ENCODE measurements at places on chromosomes 3 and 15.

DNA sequence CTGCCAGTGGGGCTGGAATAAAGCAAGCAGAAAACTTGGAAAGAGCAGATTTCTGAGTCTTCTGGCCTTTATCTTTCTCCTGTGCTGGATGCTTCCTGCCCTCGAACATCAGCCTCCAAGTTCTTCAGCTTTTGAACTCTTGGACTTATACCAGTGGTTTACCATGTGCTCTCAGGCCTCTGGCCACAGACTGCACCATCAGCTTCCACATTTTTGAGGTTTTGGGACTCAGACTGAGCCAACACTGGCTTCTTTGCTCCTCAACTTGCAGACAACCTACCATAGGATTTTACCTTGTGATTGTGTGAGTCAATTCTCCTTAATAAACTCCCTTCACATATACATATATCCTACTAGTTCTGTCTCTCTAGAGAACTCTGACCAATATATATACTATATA, 706.6 kb downstream of the NR2F2 start:
- no peak for DNase-seq

GRCh38 chr3:147930232-147930807, 521.2 kb downstream of the ZIC1 start:
- no peak for DNase-seq

DNA sequence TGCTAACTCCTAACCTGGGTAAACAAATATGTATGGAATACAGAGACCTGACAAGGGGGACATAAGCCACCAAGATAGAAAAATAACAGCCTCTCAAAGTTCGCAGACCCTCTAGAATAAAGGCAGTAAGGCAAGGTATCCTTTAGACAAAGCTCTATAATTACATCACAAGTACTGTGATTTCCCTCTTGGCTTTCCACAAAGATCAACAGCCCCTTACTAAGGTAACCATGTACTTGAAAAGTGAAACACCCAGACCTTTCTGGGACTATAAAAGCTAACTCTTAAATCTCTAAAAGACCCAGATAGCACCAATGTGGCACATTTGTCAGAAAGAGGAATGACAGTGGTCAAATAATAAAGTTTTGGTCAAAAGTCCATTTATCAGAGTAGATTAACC, 51.9 kb downstream of the TBL1XR1 start:
- no peak for DNase-seq

DNA sequence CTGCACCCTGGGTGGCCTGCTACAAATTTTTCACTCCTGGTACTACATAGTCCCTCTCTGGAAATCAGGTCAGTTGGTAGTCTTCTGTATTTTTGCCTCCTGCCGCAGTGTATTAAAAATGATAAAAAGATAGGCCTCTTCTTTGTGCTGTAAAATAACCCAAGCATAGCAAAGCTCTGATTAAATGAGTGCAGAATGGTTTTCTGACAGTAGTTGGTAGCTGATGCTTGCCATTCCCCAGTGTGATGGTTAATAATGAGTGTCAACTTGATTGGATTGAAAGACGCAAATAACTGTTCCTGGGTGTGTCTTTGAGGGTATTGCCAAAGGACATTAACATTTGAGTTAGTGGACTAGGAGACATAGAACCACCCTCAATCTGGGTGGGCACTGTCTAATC, 264.4 kb upstream of the ZNF717 start:
- no peak for DNase-seq

DNA sequence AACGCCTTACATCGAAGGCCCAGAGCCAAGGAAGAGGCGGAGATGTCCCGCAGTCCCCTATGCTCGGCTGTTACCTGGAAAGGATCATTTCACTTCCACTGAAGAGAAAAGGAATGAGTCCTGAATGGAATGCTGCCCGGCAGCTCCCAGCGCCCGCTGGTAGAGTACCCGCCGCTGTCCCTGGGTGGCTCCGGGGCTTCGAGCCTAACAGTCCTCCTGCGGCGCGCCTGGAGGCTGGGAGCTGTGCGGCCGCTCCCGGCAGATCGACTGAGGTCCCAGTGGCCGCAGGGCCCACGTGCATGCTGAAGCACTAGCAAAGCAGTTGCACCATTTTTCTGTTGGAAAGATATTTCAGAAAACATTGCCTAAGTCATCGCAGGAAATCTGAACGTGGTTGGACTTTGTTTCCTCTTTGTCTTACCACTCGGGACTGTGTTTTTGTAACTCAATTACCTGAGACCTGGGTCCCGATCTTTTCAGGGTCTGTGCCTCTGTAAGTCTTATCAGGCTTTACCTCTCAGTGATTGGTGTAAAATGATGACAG, 984 bp downstream of the RNU6-1 start:
- DNase-seq = peak; percentile 28

GRCh38 chr15:74264081-74264501, 28.0 kb downstream of the CCDC33 start:
- no peak for DNase-seq

DNA sequence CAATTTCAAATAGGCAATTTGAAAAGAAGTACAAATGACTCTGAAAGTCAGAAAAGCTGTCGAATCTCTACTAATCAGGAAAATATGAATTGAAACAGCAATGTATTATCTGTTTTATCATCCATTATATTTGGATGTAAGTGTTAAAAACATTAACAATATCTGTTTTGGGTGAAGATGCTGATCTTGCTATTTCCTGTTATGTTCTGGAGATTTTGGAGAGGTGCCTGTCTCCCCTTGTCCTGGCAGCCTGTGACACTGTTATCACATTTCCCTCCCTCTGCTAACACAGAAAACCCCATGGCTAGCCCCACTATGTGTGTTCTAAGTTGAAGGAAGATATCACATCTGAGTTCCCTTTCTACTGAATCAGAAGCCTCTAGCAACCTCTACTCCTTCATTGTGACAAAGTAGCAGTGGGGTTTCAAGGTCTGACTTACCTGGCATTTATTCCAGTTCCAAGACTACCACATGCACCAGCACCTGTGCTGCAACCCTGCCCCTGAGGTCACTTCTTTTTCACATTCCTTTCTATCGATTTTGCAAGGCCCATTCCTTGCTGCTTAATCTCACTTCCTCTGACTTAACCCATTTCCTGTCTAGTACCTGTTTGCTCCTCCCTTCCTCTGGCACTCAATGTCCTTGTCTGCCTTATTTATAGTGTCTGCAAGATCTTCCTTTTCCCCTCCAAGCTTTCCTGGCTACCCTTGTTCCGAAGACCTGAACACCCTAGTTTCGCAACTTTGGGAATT, 95.5 kb upstream of the COL8A1 start:
- DNase-seq = no peak

- no peak for DNase-seq
Measured at GRCh38 chr3:120767106-120767505, 24.6 kb downstream of the GTF2E1 start.

DNA sequence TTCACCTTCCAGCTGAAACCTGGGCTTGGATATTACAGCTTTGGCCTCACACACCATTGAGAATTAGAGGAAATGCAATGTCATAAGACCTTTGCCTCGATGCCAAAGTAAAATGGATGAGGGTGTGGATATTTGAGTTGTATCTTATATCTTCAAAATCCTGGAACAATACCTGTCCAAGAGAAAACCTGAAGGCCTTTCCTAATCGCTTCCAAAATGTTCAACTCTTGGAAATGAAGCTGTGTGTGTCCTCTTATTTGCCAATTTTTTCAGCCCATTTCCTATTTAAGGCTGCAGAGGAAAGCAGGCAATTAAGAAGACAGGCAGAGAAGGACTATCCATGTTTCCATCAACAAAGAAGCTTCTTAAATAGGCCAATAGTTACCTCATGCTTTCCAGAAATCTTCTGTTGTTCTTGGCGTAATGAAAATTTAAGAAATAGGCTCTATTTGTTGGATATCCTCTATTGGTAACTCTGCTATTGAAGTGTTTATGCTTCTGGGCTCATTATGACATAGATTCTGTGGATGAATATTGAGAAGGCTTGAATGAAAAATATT, 99.5 kb upstream of the ZBTB20 start:
- no peak for DNase-seq

DNA sequence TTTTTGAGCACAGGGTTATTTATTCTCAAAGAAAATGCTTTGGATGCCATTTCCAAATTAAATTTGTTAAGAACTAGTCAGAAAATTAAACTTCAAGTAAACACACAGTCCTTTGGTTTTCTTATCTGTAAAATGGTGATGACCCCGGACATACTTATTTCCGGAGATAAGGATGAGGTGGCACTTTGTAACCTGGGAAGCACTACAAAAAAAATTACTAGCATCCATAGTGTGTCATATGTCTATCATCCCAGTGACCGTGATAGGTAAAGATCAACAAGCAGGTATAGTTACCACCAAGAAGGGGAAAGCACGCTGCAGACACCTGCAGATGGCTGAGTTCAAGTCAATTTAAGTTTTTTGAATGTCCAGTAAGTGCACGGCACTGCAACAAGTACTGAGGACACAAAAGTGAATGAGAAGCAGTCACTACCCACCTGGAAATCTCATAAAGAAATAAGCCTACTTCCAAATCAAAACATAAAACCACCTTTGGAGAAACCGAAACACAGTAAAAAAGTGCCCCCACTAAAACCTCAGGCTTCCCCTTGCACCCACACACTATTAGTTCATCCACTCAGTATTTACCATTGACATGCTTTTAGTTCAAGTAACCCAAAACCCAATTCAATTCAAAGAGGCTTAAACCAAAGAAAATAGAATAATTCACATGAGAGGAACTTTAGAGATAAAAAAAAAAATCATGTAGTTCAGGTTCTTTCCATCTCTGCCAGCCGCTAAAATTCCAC, 24.6 kb downstream of the SEMA5B start:
- DNase-seq = no peak

GRCh38 chr15:57387564-57388076, 11.3 kb downstream of the CGNL1 start:
- DNase-seq = no peak

- DNase-seq = no peak
Measured at GRCh38 chr3:4997946-4998345, 18.7 kb downstream of the BHLHE40 start.

DNA sequence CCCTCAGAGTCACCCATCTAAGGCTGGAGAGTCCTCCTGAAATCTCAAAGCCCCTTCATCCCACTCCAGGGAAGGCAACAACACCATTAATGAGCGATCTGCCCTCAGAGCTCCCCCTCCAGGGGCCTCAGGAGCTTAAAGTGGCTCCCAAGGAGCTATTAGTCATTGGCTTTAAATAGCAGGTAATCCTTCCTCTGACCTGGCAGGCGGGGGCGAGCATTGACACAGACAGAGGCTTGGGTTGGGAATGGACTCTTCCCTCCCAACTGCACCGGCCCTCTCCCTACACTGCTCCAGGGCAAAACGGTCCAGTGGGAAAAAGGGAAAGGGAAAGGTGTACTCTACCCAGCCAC, 1.4 kb downstream of the MFGE8 start:
- DNase-seq = no peak

DNA sequence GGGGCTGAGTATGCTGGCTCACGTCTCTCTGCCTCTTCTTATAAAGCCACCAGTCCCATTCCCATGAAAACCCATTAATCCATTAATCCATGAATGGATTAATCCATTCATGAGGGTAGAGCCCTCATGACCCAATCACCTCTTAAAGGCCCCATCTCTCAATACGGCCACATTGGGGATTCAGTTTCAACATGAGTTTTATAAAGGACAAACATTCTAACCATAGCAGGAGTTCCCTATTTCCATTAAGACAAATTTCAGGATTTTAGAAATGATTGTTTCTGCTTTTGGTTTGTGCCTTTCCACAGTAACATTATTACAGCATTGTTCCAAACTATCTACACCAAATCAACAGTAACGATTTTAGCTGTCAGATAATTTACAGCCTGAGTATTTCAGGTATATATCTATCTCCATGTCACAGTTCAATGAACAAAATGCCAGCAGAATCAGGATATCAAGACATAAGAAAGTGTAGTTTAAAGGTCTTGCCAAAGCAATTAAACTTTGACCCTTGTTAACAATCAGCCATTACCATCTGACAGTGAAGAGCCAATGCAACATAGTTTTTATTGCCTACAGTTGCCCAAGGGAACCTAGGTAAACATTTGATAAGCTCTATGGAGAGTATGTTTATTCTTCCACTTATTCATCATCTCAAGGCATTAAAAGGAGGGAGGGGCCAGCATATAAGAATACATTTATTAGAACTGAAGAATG, 3.8 kb downstream of the TSPAN3 start:
- DNase-seq = no peak

- peak; percentile 51 for DNase-seq
Measured at GRCh38 chr3:187368251-187369088, at the start of gene RTP4. RTP4 (plus strand) TSS chr3:187368385; CDS start chr3:187368442, 57 bp downstream.

DNA sequence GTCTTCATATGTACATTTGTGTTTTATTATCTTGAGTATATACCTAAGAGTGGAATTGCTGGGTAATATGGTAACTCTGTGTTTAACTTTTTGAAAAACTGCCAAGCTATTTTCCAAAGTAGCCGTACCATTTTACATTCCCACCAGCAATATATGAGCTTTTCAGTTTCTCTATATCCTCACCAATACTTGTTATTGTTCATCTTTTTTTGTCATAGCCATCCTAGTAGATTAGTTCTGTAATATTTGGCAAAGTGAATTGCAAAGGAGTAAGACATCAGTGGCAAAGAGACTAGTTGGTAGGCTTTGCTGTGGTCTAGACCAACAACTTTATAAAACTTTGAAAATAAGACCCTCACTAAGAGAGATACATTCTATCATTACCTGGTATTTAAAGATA, 21.4 kb downstream of the OXSR1 start:
- no peak for DNase-seq

- DNase-seq = no peak
Measured at GRCh38 chr15:73175382-73175781, 123.1 kb downstream of the NEO1 start.

DNA sequence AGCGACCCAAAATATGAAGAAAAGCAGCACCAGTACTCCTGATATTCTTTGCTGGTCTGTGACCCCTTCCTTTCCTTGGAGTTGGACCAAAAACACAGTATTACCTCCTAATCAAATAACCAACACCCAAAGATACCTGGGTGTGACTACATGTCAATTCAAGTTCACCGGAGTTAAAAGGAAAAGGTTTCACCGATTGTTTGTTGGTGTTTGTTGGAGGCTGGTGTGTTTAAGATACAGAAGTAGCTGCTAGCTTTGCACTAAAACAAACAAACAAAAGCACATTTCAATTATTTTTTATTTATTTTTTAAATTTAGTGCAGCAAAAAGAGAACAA, 81.5 kb downstream of the MYO1E start:
- no peak for DNase-seq

- DNase-seq = peak; percentile 56
Measured at GRCh38 chr3:9067352-9067975, 104.2 kb upstream of the RAD18 start.
